ENCODE measurements at places on chromosomes 16 and 17. TPM values are rescaled to one million over a fixed set of nuclear protein-coding genes. Genes with fewer than 3 reads are reported as not detected.

DNA sequence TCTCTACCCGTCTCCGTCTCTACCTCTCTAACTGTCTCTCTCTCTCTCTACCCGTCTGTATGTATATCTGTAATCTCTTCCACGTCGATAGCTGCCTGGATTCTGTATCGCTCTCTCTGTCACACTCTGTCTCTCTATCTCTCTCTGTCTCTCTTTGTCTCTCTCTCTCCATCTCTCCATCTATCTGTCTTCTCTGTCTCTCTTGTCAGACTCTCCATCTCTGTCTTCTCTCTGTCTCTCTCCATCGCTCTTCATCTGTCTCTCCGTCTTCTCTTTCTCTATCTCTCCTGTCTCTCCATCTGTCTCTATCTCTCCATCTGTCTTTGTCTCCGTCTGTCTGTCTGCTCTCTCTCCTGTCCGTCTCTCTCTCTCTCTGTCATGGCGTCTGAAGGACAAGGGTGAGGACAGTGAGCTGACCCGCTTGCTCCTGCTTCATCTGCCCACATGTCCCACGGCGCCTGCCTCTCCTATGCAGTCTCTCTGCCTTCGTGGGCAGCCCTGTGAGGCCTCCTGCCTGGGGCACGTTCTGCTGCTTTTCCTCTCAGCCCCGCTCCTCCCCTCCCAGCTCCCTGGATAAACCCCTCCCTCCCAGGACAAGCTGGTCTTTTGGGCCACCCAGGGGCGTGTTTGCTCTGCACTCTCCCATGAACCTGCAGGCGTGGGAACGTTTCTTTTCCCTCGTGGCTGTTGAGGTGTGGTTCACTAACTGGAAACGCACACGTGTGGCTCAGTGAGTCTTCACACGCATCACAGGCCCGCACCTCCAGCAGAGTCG lies 18.9 kb downstream of the ACSF3 start:
- ATAC-seq: no peak

- ATAC-seq: peak; percentile 89
Measured at GRCh38 chr16:11201498-11202259, 54.3 kb downstream of the SOCS1 start.

GRCh38 chr17:69607162-69607834 lies 192.8 kb downstream of the MAP2K6 start:
- peak; percentile 90 for ATAC-seq

DNA sequence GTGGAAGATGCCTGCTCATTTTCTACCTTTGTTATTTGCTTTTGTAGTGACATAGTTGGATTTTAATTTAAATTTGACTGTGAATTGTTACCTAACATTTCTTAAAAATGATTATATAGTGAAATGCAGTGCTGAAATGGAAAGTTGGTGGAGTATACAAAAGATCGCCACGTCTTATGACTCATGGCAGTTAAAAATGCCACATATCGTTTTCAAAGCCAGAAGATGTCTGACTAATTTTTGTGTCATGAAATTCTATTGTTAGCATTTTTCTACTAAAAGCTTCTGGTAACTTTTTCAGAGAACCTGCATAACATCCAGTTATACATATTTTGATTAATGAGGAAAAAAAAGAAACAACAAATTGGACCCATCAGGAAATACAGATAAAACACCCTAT lies 20.6 kb downstream of the MAP2K4 start:
- ATAC-seq: no peak

- ATAC-seq: no peak
Measured at GRCh38 chr16:82667437-82667836, 40.7 kb downstream of the CDH13 start.

DNA sequence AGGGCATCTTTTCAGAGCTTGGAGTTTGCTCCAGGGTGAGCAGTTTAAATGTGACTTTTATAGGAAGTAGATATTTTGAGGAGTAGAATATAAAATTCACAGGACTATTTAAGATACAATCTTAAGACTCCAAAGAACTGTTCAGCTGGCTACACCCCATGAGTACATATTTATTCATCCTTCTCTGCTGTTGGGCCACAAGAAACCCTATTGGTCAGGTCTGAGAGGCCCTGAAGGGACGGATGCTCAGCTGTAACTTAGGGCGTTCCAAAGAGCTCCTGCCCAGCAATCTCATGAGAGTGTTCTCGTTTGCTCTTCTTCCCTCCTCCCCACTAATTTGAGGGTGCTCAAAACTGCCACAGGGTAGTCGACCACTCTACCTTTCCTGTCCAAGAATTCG lies 7.3 kb downstream of the ST6GALNAC2 start:
- ATAC-seq: peak; percentile 99

DNA sequence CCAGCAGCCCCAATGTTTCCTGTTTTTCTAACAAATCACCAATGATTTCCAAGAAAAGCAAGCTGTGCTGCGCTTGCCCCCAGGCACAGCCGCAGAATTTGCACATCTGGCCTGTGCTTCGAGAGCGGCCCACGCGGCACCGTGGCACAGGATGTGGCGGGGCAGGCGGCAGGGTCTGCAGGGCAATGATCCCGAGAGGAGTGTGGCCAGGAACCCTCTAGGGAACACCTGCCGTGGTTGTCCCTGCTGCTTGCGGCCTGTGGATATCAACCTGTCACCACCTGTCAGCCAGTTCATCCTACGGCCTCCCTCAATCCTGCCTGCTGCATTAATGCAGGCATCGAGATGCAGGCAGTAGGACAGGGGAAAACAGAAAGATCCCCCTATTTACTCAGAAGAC lies 24.0 kb downstream of the PIK3R5 start:
- ATAC-seq: no peak

CCNF gene
- 33.0 TPM for total RNA-seq

GRCh38 chr16:28110479-28110878 lies 47.0 kb upstream of the GSG1L start:
- ATAC-seq: no peak

FOXL1 gene
- 12.6 TPM for total RNA-seq

- ATAC-seq: no peak
Measured at GRCh38 chr16:31083981-31084380, 4.8 kb downstream of the PRSS53 start.

DNA sequence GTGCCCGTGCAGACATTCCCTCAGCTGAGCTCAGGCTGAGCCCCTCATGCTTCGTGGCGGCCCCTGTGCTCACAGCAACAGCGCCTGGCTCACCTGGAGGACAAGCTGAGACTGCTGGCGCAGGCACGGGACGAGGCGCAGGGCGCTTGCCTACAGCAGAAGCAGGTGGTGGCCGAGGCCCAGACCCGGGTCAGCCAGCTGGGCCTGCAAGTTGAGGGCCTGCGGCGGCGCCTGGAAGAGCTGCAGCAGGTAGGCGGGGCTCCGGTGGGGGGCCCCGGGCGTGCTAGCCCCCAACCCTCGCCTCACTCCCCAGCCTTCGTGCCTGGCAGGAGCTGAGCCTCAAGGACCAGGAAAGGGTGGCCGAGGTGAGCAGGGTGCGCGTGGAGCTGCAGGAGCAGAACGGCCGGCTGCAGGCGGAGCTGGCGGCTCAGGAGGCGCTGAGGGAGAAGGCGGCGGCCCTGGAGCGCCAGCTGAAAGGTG lies 1.4 kb upstream of the RAC3 start:
- ATAC-seq: no peak

DNA sequence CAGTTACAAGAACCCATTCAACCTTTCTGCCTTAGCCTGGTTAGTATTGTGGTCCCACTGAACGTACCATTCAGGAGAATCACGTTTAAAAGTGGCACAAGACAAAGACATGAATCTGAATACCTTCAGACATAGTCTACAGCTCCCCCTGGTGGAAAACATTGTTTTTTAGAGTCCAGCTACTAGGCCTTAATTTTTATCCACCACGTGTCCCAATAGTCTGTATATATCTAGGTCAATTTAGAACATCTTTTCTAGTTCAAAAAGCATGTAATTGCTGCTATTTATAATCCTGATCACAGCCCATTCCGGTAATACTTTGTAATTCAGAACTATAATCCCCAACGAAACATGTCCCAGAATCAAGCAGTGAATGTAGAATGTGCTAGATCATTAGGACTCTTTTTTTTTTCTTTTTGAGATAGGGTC lies 13.7 kb upstream of the GUCY2D start:
- ATAC-seq: peak; percentile 56

OR4D1 gene
- total RNA-seq: 0.25 TPM

GRCh38 chr17:6648181-6648580 lies 3.2 kb downstream of the MED31 start:
- no peak for ATAC-seq
